ENCODE measurements at places on chromosomes 11 and 22.

DNA sequence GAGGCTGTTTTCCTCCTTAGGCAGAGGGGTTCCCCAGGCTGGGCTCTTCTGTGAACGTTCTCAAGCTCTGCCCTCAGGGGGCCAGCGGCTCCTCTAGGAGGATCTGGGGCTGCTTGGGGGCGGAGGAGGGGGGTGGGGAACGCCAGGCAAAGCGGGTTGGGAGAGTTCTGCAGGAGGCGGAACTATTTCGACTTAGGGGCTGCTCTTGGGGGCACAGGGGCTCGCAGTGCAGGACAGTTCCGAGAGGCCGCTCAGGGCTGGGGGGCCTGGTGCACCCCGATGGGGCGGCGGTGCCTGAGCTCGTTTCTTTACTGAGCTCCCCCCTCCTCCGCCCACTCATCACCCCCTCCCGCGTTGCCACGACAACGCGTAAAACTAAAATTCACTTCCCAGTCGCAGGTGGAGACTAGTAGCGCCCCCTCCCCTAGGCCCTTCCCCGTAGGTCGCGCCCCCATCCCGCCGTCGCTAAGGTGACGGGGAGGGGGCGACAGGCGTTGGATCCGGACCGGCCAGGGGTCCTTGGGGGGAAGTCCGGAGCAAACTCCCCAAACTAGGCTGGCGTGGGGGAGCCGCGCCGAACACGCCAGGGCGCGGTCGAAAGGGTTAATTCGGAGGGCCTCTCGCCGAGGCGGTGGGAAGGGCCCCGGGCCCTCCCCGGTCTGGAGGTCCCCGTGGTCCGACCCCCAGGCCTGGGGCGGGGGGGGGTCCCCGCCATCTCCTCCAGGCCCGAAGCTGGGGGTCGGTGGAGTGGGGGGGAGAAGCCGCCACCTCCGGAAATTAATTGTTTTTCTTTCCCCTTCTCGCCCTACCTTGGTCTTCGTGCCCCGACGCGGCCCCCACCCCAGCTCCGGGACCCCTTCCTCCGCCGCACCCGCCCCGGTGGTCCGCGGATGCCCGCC lies 857 bp downstream of the SHANK3 start:
- DNase-seq: no peak

GRCh38 chr22:47175151-47176025 lies 412.9 kb downstream of the TBC1D22A start:
- DNase-seq: no peak

DNA sequence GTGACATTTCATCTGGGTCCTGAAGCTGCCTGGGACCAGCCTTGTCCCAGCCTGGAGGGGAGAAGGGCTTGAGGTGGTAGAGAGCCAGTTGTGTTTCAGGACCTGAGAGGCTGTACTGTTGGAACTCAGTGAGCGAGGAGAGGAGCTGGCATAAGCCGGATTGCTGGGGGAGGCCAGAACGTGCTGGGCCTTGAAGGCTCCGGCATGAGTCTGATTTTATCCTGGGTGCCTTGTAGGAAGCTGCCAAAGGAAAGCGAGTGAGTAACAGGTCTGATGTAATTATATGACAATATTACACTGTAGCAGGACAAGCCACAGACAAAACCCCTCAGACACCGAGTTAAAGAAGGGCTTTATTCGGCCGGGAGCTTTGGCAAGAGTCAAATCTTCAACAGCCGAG lies 17.2 kb downstream of the AP2A2 start:
- no peak for DNase-seq

DNA sequence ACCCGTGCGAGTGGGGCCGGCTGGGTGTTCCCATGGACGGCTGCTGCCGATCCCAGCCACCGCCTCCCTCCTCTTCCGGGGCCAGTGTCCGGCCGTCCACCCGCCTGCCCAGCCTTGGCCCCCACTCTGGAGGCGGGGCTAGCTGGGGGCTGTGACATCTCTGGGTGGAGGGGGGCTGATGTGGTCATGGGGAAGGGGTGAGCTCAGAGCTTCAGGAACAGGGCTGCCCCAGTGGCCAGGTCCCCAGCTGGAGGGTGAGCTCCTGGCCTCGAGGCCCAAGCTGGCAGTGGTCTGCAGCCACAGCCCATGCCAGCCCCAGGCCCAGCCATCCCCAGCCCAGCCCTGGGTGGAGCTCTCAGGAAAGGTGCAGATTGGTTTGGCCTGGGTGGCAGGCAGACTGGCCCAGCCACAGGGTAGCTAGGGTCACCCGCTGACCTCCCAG lies 2.7 kb downstream of the INS start:
- no peak for DNase-seq

DNA sequence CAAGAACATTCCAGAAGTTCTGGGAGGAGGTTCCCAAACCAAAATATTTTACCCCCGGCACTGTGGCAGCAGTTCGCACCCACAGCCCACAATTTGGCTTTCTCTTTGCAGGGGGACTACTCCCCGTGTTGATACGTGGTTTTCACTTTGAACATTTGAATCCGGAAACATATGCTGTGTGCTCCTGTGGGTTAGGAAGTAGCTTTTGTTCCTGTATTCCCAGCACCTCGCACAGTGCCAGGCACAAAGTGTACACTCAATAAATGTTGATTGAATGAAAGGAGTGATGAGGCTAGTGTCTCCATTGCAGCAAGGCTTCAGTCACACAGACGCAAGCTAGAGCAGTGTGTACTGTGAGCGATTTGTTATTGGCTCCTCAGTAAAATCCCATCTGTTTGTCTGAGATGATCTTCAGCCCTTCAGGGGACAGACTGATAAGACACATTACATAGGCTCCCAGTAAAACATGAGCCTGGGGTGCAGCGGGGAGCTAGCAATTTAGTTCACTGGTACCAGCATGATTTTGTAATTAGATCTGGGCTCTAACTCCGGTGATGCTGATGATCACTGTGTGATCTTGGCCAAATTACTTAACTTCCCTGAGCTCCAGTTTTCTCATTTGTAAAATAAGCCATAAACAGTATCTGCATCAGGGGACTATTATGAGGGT lies 2.2 kb downstream of the LAYN start:
- no peak for DNase-seq
